Hindlimb muscle (tissue), 1 donor: ENCODE measurements at places on chromosomes 11 and 22. TPM values are rescaled to one million over a fixed set of nuclear protein-coding genes. Genes with fewer than 3 reads are reported as not detected.

GRCh38 chr11:104490182-104490581 is 326.2 kb upstream of the PDGFD start:
- DNase-seq = no peak

RTN4RL2 gene
- 47.3 TPM for polyA plus RNA-seq

- DNase-seq = no peak
Observed at GRCh38 chr11:133910101-133910500, 46.7 kb downstream of the IGSF9B start.

RBM4 gene
- 141 TPM for polyA plus RNA-seq

GRCh38 chr11:131940126-131940525 is 569.7 kb downstream of the NTM start:
- no peak for DNase-seq
